GM12878 (cell line): ENCODE measurements at places on chromosomes 5 and 9.

- no peak for DNase-seq
Observed at GRCh38 chr5:168793841-168794837, 215.0 kb upstream of the PANK3 start.

GRCh38 chr5:74685979-74686631 is 1.1 kb downstream of the HEXB start:
- peak; percentile 26 for DNase-seq

DNA sequence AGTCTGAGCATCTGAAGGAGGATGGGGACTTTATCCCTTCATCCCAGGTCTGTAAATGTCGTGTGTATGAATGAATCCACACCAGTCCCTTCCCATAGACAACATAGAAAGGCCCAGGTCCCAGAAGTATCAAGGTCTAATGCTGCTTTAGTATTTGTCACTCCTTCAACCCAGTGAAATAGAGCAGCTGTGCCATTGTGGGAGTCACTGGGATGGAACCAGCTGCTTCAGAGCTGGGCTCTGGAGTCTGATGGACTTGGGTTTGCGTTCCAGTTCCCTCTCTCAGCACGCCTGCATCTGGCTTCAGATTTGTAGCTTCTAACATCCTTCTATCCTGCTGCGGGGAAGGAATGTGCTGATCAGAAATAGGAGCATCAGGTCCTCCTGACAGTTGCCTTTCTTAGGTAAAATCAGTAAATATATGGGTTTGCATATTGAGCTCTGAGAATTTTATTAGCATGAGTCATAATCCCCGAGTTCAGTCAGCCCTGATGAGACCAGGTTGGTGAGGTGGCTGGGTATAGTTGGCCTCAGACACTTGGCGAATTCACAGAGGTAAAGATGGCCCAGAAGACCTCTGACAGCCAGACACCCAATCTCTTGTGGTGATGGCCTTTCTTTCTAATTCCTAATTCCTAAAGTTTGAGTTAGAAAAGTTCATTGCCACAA is 10.1 kb downstream of the ACO1 start:
- DNase-seq: no peak

DNA sequence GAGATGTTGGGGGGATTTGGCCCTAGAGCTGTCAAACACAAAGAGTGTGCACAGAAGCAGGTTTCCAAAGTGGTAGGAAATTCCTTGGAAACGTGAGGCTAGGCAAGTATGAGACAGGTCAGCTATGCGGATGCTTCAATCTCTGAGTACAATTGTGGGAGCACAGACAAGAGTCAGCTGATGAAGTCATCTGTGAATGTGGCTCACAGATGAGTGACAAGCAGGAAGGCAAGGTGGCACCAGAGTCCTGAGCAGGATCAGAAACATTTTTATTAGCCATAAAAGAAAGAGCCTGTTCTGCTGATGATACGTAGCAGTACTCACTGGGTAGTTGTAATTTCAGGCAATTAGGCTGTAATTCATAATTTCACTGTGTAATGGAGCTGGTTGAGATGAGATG is 117.0 kb downstream of the DCP2 start:
- no peak for DNase-seq

DNA sequence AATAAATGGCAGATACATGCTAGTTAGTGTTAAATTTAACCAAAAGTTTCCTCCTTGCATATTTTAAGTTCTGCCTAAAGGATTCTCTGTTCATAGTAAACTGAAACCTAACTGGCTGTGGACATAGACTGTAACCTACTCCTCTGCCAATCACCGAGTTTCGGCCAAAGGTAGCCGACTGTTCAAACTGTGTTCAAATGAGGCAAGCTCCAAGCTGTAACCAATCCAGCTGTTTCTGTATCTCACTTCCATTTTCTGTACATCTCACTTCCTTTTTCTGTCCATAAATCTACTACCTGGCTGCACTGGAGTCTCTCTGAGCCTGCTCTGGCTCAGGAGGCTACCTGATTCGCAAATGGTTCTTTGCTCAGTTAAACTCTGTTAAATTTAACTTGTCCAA is 44.1 kb downstream of the KCNV2 start:
- DNase-seq: peak; percentile 16

DNA sequence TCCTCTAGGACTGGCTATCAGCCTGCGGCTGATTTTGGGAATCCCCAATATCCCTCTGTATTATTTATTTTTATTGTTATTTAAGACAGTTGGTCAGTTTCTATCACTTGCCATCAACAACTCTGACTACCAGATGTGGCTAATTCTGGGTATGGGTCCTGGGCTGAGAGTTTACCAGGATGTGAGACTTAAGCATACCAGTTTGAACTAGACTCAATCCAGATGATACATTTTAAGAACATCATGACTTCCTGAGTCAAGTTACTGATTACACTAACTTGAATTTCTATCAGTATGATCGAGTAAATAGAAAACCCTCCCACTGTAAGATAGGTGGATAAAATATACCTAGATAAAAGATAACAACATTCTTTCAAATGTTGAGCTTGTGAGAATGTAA is 634.0 kb downstream of the MAT2B start:
- no peak for DNase-seq

DNA sequence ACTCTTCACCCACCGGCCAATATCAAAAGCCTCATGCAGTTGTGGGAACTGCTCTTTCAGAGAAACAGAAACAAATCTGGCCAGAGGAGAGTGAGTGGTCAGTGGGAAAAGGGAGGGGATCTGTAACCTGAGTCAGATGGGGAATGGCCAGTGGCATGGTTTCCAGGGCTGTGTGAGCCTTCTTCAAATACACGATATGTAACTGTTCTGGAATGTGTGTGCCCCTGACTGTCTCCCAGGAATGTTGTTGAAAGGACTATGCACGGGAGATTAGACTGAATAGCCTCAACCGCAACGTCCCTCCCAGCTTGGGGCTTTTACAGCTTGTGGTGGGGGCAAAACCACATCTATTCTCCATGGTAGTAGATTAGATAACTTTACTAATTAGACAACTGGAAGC is 60.8 kb downstream of the SH3TC2 start:
- DNase-seq: no peak

GRCh38 chr5:86833868-86834267 is 216.1 kb downstream of the COX7C start:
- no peak for DNase-seq

GRCh38 chr9:135085830-135086546 is 1.5 kb upstream of the OLFM1 start:
- DNase-seq: no peak

DNA sequence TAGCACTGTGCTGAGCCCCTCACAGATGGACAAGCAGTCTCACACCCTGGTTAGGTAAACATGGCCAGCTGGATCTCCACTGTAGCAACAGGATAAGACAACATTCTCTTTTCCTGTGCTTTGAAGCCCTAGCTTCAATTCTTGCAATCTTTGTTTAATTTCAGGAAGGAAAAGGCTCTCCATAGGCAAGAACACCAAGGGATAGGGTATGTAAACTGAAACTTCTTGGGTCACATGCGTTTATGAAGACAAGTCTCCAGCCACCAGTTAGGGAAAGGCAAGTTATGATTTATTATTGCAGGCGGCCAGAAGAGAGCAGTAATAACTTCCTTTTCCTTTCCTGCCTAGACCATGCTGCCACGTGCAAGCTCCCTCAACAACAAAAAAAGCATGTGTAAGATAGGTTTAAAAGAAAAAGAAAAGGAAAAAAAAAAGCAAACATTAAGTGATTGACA is 50.1 kb upstream of the POU5F2 start:
- DNase-seq: no peak
